ENCODE measurements at places on chromosomes 12 and 14.

GRCh38 chr12:4987076-4988046 lies 56.3 kb upstream of the KCNA5 start:
- no peak for DNase-seq

GRCh38 chr14:67317822-67318221 lies 41.8 kb downstream of the ATP6V1D start:
- no peak for DNase-seq

DNA sequence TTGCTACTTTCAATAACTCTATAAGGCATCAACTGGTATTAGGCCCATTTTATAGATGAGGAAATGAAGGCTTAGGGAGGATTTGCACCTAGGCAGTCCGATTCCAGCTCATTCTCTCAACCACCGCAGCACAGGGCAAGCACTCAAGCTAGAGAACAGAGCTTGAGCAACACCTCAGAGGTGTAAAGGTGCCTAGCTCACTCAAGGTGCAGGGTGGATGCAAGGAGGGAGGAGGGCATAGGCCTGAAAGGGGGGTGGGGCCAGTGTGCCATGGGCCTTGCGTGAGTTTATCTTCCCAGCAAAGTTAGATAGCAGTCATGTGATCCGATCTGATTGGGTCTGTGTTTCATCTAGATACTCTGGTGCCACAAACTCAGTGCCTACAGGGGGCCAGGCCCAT lies 10.2 kb upstream of the EMP1 start:
- DNase-seq, result no peak

DNA sequence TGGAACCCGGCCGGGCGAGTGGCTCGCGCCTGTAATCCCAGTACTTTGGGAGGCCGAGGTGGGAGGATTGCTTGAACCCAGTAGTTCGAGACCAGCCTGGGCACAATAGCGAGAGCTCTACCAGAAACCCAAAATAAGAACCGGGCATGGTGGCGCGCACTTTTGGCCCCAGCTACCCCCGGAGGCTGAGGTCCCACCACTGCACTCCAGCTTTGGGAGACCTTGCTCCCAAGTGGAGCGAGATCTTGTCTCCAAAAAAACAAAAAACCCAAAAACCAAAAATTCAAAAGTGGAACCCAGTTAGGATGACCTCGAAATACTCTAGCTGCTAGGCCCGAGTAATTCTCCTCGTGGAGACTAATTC lies 769 bp upstream of the VTI1B start:
- no peak for DNase-seq

- DNase-seq, result no peak
Observed at GRCh38 chr12:29546000-29546399, 48.5 kb upstream of the OVCH1 start.

DNA sequence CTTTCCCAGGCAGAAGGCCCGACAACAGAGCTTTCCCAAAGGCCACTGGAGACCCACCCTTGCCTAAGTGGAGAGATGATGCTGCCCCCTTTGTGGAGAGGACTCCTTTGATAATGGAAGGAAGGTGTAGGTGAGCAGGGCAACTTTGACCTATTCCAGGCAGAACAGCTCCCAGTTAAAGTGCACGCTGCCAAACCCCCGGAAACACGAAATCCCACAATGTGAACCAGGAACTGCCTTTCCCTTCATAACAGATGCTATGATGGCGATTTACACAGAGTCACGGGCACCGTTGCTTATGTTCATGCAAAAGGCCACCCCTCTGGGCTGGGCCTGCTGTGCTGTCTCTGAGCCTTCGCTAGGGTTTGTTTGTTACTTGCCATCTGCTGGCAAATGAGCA lies 34.6 kb downstream of the PRIMA1 start:
- DNase-seq, result no peak

DNA sequence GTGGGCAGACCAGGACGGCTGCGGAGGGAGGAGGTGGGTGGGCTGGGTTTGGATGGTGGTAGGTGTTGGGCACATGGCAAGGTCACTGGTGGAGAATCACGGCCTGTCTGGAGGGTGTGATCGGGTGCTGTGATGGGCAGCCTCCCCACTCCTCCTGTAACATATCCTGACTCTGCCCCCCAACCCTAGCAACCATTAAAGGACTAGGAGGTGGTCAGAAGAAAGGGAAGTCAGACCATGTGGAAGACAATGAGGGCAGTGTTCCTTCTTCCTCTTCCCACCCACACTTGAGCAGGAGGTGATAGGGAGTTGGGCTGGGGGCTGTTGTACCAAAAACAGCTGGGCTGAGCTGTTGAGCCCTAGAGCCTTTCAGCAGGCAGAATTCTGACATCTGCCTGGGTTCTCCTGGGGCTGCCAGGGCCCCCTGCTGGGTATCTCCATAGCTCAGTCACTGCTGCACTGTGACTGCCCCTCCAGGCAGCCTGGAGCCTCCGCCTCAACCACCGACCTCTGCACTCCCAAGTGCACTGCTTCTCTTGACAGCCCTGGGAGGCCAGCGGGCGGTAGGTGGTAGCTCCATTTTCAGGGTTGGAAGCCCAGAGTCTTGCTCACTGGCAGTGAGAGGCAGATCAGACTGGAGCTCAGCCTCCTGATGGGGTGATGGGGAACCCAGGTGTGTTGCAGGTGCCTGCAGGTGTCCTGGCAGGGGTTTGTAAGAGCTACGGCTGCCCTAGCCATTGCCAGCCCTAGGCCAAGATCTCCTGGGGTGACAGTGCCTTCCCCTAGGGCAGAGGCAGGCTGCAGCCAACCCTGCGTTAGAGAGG lies 15.4 kb downstream of the VASH1 start:
- peak; percentile 65 for DNase-seq

GRCh38 chr14:90454041-90455000 lies 57.5 kb downstream of the CALM1 start:
- no peak for DNase-seq

DNA sequence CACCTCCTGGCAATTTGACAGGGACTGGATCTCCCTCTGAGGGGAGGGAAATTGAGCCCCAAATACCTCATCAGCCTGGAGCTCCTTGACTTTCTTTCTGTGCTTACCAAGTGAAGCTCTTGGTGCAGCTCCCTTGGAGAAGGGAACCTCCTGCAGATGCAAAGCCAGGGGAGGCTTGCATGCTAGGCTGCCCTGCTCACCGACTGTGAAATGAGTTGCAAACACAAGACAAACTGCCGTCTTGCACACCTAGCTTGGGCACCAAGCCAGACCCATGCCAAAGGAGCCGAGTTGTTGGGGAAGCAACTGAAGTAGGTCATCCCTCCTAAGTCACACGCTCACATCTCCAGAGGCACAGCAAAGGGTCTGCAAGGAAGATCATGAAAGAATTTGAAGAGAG lies 95.2 kb downstream of the GTF2A1 start:
- no peak for DNase-seq

- DNase-seq, result no peak
Observed at GRCh38 chr14:102927878-102928411, 5.5 kb downstream of the AMN start.

DNA sequence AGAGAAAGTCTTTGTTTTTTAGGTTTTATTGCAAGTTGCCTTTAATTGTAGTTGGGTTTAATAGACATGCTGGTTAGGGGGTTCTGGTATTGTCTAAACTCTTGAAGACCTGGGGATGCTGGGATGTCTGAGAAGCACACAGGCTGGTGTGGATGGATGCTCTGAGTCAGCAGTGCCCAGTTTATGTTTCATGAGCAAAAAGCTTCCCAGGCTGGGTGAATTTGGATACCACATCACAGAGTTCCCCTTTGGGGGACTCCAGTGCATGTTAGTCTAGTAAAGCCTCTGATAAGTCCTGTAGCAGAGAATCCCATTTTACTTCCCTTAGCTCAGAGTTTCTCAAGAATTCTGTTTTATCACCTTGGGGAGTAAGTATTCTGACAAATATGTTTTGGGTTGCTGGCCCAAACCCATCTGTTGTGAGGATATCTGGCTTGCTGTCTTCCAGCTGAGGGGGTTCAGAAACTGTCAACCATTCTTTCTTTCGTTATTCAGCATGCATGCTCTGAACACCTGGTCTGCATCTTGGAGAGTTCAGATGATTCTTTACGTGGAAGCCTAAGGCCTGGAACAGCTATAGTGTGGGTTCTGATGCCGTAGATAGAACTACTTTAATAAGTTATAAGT lies 509.1 kb downstream of the VRK1 start:
- DNase-seq, result no peak

GRCh38 chr12:96719660-96720362 lies 187.2 kb upstream of the NEDD1 start:
- DNase-seq, result no peak

- no peak for DNase-seq
Observed at GRCh38 chr14:91484744-91485143, 25.4 kb downstream of the PPP4R3A start.

GRCh38 chr12:30989754-30990153 lies 63.2 kb downstream of the TSPAN11 start:
- no peak for DNase-seq

- DNase-seq, result no peak
Observed at GRCh38 chr12:132444957-132445883, 44.7 kb upstream of the FBRSL1 start.

- DNase-seq, result no peak
Observed at GRCh38 chr12:34526946-34527345, 504.6 kb downstream of the ALG10 start.

DNA sequence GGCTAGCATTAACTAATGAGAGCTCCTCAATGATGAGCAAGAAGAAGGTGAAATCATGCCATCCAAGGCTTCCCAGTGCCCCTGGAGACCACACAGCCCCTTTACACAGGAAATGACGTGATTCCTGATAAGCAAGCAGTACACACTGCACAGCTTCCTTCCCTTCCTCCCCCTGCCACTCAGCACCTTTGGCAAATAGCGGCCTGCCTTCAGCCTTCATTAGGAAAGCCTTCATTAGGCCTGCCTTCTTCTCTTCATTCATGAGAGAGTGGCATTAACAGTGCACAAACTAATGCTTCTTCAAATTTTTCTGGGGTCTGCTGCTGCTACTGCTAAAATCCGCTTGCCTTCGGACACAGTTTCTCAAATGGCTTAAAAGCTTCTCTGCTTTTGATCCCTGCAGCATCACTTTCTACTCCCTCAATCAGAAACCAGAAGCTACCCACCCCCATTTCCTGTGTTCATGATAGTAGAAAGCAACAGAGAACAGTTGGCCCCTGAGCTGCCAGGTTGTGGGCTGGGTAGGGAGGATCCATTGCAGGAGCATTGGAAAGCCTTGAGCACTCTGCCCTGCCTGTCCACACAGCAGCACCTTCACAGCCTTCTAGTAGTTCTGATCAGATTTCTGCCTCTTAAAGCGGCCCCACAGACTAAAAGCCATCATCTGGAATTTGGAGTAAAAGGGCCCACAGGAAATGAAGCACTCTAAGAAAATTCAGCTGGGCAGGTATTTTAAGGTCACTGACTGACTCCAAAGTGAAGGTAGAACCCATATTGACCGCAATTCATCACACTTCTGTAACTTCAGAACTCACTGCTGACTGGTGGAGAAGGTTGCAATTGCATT lies 103.8 kb upstream of the ETV6 start:
- DNase-seq, result no peak

Measured in cardiac septum (tissue), 1 donor.